ENCODE measurements at places on chromosomes 11 and 22.

- no peak for DNase-seq
These were observed 54.9 kb downstream of the TNRC6B start for GRCh38 chr22:40232624-40233023.

DNA sequence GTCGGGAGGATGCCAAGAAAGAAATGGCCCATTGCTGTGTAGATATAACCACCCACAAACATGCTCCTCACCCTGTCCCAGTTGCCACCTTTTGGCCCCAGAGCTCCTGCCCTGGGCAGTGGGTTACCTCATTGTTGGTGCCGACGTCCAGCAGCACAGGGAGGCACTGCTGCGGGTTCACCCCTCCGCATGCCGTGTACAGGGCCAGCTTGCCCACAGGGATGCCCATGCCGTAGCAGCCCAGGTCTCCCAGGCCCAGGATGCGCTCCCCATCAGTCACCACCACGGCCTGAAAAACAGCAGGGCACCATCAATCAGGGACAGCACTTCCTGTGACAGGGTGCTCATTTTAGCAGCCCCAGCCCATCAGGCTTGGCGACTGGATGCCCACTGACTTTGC lies 123.1 kb downstream of the CCDC81 start:
- no peak for DNase-seq

DNA sequence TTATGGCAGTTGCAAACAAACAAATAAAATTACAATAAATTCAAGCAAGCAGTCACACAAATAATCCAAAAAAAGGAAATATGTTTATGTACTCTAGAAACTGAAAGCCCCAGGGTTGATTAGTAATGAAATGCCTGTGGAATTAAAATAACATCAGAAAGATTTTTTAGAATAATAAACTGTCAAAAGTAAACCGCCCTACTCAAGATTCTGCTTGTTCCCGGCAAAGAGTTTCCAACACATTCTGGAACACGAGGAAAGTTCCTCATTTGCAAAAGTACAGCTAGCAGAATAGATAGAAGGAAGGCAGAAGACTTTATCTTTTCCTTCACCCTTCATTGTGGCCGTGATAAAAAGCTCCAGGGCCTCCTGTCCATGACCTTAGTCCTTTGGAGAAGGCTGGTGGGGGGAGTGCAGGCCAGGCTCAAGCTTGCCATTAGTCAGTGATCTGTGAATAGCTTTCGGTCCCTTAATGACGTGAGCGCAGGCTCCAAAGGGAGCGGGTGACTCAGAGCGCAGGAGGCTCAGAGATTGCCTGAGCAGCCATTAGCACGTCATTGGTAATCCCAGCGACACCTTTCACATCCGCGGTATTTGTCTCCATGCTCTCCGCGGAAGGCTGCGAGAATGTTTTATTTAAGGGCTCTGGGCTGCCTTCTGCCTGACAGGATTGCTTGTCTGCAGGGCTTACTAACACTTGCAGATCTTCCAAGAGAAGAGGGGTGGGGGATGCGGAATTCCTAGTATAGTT lies 458.3 kb downstream of the METTL15 start:
- peak; percentile 74 for DNase-seq

DNA sequence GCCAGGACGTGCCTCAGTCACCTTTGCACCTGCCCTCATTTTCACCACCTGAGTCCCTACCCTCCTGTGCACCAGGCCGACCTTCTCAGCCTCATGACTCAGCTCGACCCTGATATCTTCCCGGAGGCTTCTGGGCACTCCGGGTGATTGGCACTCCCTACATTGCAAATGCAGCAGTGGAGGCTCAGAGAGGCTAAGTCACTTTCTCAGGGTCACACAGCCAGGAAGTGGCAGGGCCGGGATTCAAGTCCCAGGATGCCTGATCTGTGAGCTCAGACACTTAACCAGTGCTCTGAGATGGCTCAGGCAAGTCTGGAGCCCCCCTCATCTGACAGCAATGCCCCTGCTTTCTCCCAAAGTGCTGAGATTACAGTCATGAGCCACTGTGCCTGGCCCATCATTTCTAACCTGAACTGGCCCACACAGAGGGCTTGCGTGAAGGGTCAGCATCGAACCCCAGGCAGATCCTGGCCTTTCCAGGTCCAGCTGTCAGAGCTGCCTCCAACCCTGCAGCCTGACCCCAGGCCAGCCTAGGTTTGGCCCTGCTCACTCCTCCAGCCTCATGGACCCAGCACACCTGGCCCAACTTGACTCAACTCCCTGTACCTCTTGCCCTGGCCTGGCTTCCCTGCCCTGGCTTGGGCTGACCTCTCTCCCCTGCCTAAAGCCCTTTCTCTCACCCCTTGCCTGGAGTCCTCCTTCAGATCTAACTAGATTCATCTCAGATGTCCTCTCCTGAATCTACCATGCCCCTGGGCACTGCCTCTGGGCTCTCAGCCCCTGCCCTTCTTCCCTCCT lies 40.7 kb upstream of the RTL6 start:
- no peak for DNase-seq

DNA sequence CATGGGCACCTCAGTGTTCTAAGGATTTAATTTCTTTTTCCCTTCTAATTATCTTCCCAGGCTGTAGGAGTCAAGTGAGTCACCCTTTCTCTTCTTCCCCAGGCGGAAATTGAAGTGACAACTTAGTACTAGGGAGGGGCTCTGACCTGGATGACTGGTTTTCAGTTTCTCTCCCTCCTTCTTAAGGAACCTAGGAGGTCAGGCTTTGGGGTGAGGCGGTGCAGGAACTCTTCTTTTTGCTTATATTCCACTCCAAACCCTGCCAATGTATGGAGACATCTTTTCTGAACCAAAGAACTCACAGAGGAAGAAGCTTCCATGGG lies 12.6 kb downstream of the ZDHHC5 start:
- DNase-seq = peak; percentile 9

DNA sequence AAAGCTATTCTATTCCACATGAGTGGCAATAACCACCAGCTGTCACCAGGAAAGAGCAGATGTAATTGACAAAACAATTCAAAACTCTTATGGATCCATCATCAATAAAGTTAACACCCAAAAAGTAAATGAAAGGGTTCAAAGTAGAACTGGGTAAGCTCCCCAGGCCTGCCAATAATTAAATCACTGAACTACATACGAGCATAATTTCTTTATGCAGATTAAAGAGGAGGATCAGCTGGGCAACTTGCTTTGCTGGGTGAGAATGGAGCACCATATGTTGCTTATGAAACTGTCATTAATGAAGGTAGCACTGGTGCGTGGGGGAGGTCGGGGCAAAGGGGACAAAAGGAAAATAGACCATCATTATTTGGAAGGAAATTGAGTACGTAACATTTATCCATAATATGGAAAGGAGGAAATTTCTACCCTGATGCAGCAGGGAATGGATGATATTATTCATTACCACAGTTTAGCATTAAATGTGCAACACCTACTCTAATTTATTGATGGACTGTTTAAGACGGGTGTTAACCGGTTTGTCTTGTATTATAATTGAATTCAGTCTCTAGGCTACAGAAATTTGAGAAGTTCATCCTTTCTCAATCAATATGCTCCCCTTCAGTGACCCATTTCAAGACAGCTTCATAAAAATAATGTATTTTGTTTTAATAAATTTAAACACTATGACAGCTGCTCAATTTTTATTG lies 315.9 kb downstream of the CADM1 start:
- DNase-seq = no peak

DNA sequence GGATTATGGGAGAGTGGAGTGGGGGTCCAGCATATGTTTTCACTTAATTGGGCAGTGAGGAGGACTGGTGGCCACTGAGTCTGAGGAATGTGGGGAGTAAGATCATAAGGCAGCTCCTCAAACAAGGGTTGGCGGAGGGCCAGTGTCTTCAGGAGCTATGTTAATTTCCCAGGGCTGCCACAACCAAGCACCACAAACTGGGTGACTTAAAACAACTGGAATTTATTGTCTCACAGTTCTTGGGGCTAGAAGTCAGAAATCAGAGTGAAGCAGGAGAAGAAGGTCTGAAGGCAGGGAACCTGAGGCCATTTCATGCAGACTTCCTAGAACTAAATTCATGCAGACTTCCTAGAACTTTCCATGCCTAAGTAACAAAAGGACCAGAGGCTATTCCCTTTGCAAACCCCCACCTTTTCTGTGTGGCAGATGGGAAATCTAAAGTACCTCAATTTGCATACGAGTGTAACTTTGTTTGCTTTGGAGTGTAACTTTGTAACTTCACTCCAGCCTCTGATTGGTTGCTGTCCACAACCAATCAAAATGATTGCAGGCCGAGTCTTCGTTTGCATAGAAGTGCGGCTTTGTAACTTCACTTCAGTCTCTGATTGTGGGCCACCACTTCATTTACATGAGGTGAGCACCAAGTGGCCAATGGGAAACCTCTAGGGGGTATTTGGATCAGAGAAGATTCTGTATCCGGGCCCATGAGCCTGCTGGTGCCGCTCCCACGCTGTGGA lies 50.5 kb upstream of the ZBED5 start:
- peak; percentile 89 for DNase-seq

DNA sequence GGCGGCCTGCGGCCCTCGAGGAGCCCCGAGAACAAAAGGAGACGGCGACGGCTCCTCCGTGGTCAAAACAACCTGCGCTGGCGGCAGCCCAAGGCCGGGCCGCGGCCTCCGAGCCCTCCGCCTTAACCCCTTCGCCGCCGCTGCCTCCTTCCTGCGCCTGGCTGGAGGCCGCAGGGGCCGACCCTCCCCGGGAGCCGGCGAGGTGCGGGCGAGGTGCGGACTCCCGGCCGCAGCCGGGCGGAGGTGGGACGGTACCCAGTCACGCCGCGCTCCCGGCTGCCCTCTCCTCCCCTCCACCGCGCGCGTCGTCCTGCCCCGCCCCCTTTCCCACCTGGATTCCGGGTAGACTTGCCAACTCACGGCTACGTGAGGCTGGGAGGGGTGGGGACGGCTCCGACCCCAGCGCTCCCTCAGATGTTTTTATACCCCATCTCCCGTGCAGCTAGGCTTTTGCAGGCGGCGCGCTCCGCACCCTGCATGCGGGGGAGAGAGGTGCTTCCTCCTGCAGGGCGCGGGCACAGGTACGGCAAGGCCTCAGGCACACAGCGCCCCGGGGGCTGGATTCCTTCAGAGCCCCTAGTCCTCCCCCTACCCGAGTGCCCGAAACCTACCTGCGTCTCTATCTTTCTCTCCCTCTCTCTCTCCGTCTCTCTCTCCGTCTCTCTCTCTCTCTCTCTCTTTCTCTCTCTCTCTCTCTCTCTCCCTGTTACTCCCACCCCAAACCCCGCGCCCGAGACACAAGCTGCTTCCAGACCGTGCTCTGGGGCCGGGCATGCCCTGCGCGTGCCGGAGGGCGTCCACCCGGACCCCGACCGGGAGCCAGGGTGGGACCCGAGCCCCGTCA lies 2.0 kb downstream of the PDGFB start:
- no peak for DNase-seq

GRCh38 chr11:118872403-118872821 lies 11.3 kb upstream of the CXCR5 start:
- DNase-seq = no peak

DNA sequence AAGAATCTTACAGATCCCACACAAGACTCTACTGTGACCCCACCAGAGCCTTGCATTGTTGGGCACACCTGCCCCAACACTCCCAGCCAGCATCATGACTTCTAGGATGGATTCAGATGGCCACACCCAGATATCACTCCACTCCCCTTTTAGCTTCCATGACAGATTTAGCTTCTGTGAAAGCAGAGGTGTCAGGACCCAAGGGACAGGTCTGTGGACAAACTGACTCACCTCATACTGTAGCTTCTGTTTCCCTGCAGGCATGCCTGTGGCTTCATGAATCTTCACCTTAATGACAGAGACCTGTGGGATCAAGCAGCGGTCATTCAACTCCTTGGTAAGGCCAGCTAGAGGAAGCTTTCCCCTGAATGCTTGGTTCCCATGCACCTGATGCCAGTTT lies 8.5 kb upstream of the TBC1D10A start:
- no peak for DNase-seq

- no peak for DNase-seq
These were observed 19.4 kb upstream of the VSTM5 start for GRCh38 chr11:93869830-93870229.

GRCh38 chr11:1487851-1488574 lies 1.4 kb upstream of the MOB2 start:
- no peak for DNase-seq

DNA sequence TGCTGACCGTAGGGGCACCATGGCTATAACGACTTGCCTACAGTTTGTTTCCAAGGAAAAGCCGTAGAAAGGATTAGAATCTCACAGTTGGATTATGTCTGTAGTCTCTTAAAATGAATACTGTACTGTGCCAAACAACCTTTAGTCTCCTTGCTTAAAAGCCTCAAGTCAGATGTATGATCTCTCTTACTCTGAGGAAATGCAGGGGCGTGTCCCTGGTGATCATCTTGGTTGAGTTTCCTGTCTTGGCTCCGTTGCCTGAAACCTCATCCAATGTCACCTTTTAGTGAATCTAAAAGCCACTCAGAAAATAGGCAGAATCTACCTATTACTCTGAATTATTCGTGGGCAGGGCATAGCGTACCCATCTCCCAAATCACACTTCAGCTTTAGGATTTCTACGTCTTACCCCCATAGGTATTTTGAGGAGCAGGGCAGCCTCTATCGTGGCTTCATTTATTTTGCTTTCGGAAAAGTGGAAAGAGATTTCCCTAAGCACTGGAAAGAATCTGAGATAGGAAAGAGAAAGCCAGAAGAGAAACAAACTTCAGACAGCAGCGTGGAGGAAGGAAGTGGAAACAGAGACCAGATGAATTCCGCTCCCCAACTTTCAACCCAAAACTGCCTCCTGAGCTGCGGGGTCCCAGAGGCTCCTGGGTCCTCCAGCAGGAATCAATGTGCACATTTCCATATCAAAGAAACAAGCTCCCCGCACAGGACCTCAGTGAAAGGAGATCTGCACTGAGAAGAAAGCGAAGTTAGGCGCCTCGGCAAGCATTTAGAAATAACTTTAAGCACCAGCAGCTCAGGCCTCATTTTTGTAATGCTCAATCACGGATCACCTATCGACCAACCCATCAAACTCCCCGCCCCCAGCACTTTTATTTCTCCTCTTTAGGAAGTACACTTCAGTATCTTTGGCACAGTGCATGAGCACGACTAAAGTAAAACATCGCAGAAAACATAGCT lies 245.8 kb downstream of the ETS1 start:
- DNase-seq = no peak

GRCh38 chr11:46673713-46674462 lies 26.5 kb downstream of the ARHGAP1 start:
- no peak for DNase-seq

DNA sequence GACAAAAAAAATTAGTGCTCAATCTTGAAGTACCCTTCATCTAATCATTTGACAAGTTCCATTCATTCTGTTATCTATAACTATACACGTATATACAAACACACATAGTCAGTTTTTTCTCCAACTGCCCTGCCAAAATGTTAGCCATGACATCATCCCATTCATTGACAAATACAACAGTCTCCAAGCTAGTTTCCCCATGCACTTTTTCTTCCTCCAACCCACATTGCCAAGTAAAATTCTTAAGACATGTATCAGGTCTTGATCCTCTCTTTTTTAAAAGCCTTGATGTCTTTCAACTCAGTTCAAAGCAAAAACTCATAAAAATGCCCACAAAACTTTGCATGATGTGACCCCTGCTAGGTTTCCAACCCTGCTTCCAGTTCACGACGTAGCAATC lies 58.1 kb downstream of the DDI1 start:
- DNase-seq = peak; percentile 38

- no peak for DNase-seq
These were observed 27.0 kb downstream of the ADA2 start for GRCh38 chr22:17192186-17192585.
